CD8-positive, alpha-beta T cell (primary cell): ENCODE measurements at places on chromosomes 7 and 10.

DNA sequence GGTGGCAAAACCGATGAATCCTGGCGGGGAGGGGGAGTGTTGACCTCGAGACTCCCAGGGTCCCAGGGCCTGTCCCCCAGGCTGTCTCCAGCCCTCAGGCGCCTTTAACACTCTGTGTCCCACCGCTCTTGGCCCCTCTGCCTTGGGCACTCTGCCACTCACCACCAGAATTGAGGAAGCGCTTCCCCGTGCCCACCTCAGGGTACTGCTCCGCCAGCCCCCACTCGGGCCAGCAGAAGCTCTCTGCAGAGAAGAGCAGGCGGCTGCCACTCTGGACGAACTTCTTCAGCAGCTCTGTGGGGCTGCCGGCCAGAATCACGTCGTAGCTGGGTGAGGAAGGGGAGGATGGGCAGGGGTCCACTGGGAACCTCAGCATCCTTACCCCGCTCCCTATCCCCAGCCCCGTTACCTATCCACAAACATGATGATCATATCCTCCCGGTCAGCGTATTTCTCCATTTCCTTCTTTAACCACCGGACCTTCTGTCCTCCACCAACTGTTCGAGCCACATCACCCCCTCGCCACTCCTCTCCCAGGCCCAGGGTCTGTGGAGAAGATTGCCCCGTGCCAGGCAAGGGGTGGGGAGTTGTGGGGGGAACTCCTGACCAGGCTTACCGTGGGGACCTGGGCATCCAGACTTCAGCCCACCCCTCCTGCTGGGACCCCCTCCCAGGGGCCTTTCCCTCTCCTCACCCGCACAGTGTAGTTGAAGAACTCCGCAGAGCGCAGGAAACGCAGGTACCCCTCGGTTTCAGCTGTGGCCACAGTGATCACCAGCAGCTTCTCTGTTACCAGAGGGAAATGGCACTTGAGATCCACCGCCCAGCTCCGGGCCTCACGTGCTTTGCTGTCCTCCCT is 1.2 kb downstream of the PLOD3 start:
- DNase-seq: no peak

- no peak for DNase-seq
Measured at GRCh38 chr7:113199136-113199535, 80.8 kb upstream of the SMIM30 start.

GRCh38 chr7:7653593-7654187 is 13.1 kb downstream of the UMAD1 start:
- peak; percentile 34 for DNase-seq

DNA sequence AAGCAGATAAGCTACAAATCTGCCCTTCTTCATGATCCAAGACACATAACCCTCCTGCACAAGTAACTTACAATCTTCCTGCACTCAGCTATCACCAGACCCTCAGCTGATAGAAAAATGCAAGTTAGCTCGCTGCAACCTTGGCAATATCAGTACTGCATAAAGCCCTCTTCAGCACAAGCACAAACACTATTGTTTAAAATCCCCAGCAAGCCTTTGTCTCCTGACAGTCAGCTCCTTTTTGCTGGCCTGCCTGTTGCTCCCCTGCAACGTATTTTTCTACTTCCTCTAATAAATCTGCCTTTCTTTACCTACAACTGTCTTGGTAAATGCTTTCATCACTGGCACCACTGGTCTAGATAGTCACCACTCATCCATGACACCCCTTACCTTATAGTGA is 59.8 kb downstream of the BAMBI start:
- DNase-seq: no peak

GRCh38 chr7:139743267-139743966 is 34.4 kb downstream of the HIPK2 start:
- no peak for DNase-seq

DNA sequence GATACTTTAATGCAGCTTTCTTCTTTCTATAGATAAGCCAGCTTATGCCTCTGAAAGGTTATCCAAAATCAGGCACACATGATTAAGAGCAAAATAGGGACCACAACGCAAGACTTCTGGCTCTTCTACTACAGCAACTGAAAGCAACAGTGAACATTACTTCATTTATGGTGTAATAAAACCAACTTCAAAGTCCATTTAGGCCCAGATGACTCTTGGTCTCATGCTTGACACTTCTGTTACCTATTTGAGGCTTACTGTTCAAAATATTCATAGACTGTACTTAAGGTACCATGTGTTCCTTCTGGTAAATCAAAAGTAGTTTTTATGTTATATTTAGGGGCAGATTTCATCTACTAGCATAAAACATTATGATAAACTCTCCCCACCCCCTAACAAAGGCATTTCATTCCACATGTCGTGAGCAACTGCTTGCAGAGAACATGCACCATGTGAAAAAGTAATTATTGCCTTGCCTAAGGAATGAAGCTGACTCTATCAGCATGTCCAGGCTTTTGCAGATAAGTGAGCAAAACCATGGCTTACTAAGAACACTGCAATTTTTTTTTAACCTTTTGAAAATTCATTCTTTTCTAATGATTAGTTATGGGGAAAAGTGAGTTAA is 154.9 kb upstream of the ITGB1 start:
- no peak for DNase-seq

GRCh38 chr7:69438584-69439412 is 159.5 kb upstream of the AUTS2 start:
- DNase-seq: no peak

DNA sequence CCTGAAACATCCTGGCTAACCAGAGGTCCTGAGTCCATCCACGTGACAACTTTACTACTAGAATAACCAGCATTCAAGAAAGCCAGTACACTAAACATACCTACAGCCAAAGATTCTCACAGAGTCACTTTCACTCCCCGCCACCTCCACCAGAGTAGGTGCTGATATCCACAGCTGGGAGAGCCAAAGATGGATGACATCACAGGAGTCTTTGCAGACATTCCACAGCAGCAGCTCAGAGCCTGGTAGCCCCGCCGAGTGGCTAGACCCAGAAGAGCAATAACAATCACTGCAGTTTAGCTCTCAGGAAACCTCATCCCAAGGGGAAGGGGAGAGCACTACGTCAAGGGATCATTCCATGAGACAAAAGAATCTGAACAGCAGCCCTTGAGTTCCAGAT is 13.5 kb upstream of the ADAM22 start:
- DNase-seq: no peak

- DNase-seq: no peak
Measured at GRCh38 chr7:117975476-117975875, 102.2 kb upstream of the CTTNBP2 start.

DNA sequence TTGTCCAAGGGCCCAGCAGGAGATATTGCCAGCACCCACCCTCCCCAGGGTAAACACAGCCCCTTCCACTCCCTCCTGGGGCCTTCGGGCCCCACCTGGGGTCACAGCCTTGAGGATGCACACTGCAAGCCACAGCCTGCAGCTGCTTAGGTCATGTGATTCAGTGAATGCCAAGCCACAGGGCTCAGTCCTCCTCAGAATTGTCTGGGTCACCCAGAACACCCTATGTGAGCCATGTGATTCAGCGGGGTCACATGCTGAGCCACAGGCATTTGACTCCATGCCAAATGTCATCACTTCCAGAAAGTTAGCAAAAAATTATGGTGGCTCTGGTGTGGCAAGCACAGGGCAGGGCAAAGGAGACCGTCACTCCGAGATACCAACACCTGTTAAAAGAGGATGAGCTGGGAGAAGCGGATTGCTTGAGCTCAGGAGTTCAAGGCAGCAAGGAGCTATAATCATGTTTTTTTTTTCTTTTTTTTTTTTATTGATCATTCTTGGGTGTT is 17.2 kb upstream of the PSAP start:
- DNase-seq: no peak

DNA sequence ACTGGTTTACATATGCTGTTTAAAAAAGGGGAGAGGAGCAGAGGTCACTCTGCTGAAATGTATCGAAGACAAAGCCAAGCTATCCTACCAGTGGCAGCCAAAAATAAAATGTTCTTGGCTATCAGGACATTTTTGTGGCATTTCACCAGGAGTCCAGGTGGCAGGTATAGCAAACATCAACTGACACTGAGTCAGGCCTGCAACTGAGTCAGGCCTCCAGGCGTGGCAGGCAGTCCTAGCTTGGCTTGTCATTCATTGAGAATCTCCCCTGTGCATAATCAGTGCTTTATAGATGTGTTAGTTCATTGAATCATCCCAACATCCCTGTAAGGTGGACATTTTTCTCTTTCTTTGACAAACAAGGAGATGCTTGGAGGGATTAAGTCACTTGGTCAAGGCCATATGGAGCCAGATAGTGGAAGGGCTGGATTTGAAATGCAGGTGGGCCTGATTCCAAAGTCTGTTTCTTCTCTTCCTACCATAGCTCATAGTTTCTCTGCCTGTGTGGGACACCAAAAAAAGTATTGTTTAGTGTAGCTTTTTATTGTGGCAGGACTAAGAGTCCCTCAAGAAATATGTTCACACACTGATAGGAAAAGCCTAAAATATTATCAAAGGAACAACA is 4.3 kb downstream of the DYNC1I1 start:
- DNase-seq: no peak

DNA sequence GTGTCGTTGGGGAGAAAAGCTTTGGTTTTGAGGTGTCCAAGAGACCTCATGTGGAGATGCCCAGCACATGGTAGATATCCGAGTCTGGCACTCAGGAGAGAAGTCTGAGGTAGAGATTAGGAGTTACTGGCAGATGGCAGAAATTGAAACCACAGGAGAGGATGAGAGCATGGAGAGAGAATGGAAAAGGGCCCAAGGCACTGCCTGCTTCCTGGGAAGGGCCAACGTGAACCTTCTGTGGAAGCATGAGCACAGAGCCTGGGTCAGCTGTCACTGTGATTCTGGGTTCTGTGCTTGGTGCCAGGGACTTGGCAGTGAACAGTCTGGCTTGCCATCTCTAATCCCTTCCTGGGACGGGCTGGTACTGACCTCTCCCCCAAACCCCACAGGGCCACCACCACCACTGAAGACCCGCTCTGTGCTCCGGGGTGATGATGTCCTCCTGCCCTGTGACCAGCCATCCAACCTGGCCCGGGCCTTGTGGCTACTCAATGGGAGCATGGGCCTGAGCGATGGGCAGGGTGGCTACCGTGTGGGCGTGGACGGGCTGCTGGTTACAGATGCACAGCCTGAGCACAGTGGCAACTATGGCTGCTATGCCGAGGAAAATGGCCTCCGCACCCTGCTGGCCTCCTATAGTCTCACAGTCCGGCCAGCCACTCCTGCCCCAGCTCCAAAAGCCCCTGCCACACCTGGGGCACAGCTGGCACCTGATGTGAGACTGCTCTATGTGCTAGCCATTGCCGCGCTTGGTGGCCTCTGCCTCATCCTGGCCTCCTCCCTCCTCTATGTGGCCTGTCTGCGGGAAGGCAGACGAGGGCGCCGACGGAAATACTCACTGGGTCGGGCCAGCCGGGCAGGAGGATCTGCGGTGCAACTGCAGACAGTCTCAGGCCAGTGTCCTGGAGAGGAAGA is 4.1 kb downstream of the MRPL43 start:
- no peak for DNase-seq

- no peak for DNase-seq
Measured at GRCh38 chr10:13950543-13950939, 363.8 kb downstream of the PRPF18 start.

DNA sequence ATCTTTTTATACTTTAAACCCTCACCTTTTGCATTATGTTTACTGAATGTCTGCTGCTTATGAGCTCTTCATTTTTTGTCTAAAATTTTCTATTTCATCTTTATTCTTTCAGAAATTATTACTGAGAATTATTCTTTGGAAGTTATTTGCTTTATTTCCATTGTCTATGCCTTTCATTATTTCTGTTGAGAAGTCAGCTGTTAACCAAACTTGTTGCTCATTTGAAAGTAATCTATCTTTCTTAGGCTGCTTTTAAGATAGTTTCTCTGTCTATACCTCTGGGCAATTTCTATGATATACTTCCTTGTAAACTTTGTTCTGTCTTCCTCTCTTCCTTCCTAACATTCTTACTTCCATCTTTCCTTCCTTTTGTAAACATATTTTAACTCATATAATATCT is 1165.9 kb upstream of the CELF2 start:
- DNase-seq: no peak

- DNase-seq: no peak
Measured at GRCh38 chr10:72244573-72245038, 28.5 kb upstream of the ASCC1 start.
